ENCODE measurements at places on chromosomes 4 and X.

DNA sequence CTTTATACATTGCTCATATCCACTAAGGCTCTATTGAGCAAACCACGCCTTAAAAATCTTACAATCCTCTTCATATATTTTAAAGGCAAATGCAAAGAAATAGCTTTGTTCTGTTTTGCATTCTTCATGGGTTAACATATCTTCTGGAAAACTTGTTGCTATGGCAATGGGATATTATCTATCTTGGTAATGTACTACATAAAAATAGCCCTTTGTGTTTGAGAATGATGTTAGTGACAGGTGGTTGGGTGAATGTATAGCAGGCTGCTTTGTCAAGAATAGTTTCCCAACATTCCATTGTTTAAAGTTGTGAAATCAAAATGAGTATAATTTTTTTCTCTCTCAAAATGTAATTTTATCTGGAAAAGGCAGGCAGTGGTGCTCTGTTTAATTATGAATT is 16.8 kb downstream of the REPS2 start:
- DNase-seq = no peak

- DNase-seq = no peak
Measured at GRCh38 chr4:15428611-15429010, 778 bp downstream of the C1QTNF7 start.

GRCh38 chr4:13492747-13493146 is 8.6 kb upstream of the RAB28 start:
- DNase-seq = no peak

- no peak for DNase-seq
Measured at GRCh38 chr4:302381-302780, 2.9 kb downstream of the ZNF732 start.

GRCh38 chr4:43607827-43608461 is 715.4 kb downstream of the GRXCR1 start:
- no peak for DNase-seq

- DNase-seq = no peak
Measured at GRCh38 chr4:848803-849477, 23.0 kb upstream of the CPLX1 start.

DNA sequence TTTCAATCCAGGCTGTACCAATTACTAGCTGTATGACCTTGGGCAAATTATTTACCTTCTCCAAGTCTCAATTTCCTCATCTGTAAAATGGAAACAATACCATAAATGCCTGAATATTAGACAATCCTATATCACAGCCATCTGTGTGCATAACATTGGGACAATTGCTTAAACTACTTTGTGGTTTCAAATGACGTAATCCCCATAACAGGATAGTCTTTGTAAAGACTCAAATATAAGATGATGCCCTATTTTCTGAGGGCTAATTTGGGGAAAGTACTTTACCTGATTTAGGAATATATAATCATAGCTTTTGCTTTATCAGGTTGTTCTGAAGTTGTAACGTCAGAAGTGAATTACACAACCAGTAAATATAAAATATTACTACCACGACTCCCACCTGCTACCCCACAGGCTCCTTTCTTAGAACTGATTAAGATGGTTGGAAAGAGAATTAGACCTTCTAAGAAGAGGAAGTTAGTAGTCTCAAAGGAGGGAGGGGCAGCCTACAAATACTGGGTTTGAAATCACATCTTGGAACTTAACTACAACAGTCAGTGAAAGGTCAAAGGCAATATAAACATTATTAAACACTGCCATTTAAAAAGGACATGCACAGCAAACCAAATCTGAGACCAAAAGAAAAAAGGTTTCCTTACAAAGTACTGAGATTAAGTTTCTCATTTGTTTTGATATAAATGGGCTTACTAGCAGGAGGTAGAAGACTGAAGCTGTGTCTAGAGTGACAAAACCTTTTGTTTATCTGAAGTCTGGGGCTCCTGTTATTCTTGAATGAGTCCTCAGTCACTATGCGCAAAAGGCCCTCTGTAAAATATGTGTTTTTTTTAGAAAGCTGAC is 215.0 kb downstream of the SCFD2 start:
- DNase-seq = no peak

- DNase-seq = no peak
Measured at GRCh38 chr4:154602404-154603020, 9.9 kb downstream of the FGG start.

GRCh38 chr4:1360423-1361283 is 13.6 kb downstream of the UVSSA start:
- no peak for DNase-seq

GRCh38 chrX:142483965-142484364 is 278.9 kb upstream of the MAGEC2 start:
- DNase-seq = no peak

DNA sequence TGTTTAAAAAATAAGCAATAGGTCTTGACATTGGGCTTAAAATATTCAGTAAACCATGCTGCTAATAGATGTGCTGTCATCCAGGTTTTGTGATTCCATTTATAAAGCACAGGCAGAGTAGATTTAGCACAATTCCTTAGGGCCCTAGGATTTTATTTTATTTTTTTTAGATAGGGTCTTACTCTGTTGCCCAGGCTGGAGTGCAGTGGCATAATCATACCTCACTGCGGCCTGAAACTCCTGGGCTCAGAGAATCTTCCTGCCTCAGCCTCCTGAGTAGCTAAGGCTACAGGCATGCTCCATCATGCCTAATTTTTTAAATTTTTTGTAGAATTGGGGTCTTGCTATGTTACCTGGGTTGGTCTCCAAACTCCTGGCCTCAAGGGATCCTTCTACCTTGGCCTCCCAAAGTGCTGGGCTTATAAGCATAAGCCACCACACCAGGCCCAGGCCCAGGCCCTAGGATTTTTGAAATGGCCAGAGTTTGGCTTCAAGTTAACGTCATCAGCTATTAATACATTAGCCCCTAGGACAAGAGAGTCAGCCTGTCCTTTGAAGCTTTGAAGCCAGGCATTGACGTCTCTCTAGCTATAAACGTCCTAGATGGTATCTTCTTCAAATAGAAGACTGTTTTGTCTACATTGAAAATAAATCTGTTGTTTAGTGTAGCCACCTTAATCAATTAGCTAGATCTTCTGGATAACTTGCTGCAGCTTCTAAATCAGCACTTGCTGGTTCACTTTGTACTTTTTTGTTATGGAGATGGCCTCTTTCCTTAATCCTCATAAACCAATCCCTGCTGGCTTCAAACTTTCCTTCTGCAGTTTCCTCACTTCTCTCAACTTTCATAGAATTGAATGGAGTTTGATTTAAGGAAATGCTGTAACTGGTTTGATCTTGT is 35.8 kb downstream of the EIF2S3 start:
- no peak for DNase-seq

GRCh38 chr4:18578307-18578706 is 556.8 kb upstream of the LCORL start:
- DNase-seq = no peak

- DNase-seq = no peak
Measured at GRCh38 chrX:66149519-66149918, 14.5 kb upstream of the HEPH start.

GRCh38 chr4:85748654-85749053 is 273.7 kb downstream of the ARHGAP24 start:
- no peak for DNase-seq

- no peak for DNase-seq
Measured at GRCh38 chr4:100555611-100556337, 38.0 kb upstream of the EMCN start.

- no peak for DNase-seq
Measured at GRCh38 chr4:53889326-53890055, 174.9 kb downstream of the CHIC2 start.

DNA sequence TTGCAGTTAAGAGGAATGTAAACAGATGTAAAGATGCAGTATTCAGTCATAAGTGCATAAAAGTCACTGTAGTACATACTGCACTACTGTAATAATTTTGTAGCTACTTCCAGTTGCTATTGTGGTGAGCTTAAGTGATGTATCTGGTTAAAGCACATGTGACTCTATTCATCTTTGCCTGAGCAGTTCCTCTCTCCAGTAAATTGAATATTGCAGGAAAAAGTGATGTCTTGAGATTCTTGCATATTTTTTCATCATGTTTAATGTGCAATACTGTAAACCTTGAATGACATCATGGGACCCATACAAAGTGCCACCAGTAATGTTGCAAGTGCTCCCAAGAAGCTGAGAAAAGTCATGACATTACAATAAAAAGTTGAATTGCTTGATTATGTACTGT is 9.6 kb downstream of the UBA6 start:
- no peak for DNase-seq

DNA sequence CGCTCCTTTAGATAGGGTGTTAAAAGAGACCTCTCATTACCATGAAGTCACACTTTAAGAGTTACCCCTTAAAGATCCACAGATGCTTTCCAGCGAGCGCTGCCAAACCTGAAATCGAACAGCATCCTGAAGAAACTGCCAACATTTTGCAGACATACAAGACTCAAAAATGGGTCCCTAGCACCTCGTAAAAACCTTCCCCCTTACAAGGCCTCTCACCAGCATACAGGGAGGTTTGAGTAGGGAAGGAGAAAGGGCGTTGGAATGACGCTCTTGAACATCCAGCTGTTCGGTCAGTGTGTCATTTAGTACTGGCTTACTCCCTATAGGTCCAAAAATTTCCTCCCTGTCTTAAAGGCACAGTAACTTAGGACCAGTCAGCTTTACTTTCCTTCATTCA is 45.3 kb upstream of the PGRMC1 start:
- DNase-seq = no peak

DNA sequence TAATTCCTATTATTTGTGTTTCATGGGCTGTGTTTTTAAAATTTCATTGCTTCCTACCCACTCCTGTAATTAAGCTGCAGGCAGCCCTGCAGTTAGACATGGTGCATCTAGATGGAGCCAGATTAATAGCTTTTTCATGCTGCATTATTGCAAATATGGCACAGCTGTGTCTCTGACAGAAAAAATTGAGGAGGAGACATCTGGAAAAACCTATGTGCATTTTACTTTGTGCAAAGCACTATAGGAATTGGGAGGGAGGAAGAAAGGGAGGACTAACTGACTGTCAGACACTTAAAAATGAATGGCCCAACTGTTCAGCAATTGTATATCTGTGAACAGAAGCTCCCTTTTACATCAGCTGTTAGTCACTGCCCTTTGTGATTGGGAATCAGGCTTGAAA is 8.1 kb upstream of the RPGR start:
- no peak for DNase-seq

DNA sequence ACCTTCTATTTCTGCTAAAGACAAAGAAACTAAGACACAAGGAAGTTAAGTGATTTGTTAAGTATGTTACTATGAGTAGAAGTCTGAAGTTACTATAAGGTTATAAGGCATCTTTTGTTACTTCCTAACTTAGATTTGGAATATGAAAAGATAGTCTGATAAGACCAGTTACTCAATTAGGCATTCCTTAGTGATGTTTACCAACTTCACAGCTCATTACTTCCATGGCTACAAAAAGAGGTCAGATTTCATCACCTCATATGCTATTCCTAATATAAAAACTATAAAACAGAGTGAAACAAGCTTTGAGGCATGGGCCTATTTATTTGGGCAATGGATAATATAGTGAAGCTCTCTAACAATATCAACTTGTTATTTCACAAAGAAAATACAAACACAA is 143.1 kb downstream of the TBCK start:
- DNase-seq = no peak

- DNase-seq = no peak
Measured at GRCh38 chr4:144754562-144755410, 108.8 kb downstream of the HHIP start.

GRCh38 chrX:56248492-56248891 is 16.3 kb downstream of the KLF8 start:
- DNase-seq = peak; percentile 57

GRCh38 chr4:87093443-87094123 is 126.8 kb downstream of the KLHL8 start:
- peak; percentile 32 for DNase-seq

DNA sequence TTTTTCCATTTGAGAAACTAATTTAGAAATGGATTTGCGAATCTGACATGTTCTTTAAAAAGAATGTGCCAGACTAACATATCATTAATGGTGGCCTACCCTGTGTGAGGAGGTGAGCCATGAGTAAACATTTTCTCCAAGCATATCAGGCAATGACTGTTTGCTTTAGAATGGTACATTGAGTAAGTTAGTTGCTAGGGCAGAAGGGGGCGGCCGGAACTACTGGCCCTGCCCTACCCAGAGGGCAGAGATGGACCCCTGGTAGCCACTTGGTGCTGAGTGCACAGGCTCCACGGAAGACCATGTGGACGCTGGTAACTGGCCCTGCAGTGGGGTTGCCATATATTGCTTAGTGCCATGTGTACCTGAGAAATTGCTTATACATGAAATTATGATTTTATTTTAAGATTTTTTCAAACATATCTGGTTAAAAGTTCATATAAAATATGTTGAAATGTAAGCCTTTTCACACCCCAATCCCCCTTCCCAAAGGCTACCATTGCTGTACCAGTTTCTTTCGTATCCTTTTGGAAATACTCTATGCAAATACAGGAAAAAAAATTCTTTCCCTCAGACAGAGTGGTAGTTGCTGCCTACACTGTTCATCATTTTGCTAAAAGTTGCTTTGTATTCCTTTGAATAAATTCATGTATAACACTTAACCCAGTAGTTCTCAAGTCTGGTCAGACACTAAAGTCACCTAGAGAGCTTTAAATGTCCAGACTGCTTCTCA is 8.8 kb downstream of the FNIP2 start:
- no peak for DNase-seq

DNA sequence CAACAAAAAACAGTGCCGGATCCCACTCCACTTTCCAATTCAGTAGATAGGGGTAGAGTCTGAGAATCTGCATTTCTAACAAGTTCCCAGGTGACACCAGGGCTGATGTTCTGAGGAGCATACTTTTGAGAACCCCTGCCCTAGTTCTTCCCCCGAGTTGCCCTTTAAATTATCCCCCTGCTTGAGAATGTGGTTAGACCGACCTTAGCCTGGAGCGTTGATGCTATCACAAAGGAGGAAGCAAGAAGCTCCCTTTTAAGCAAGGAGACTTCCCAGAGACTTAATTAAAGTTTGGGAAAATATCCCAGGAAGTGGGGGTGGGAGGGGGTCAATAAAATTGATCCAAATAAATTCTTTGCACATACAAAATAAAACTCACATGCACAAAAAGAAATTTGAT is 485.9 kb downstream of the SMARCA1 start:
- no peak for DNase-seq

DNA sequence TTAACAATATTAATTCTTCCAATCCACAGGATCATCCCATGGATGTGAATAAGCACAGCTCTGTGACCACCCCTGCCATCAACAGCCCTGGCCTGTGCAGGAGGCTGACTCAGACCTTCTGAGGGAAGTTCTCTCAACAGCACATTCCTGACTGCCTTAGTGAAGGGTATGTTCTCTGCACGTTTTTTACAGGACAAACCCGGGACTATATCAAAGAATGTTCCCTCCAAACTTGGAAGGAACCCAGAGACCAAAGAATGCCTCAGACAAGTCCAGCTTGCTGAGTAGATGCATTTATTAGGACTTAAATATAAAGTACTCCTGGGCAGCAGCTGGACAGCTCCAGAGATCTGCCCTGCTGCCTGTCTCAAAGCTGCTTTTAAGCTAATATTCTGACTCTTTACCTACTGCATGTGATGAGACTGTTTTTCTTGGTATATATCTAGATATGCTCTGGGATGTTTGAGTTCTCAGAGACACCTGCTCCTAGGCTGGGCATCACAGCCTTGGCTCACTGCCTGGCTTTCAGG is 1127.8 kb upstream of the PRKX start:
- DNase-seq = no peak

- no peak for DNase-seq
Measured at GRCh38 chr4:48343035-48343434, 1.7 kb downstream of the SLAIN2 start.
